Kidney epithelial cell (primary cell): ENCODE measurements at places on chromosomes 4 and X. TPM values are rescaled to one million over a fixed set of nuclear protein-coding genes. Genes with fewer than 3 reads are reported as not detected.

- no peak for DNase-seq
Observed at GRCh38 chr4:124727331-124727890, 14.9 kb upstream of the ANKRD50 start.

DNA sequence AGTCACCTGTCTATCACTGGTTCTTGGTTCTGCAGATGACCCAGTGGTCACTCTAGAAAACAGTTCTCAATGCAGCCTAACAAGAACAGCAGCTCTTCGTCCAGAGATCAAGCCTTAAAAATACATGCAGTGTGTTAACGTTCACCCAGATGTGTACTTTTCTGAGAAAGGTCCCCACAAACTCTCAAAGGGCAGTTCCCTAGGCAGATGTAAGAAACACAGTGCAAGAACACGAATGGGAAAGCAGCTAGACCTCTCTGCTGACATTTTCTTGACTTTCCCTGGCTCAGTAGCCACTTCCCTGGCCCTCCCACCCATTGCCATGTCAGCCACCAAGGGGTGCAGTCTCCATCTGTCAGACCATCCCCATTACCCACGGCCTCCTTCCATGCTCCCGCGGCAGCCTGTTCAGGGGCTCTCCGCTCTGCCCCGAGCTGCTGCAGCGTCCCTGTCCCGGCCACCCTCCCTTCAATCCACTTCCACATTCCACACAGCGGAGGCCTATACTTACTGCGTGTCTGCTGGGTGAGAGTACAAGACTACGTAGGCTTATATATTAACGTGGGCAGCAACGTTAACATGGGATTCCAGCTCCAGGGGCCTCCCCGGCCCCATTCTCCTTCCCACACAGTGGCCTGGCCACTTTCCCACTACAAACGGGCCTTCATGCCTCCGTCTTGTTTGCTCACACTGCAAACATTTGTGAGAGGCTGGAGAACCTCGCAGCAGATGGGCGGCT, 34.3 kb downstream of the IRF2 start:
- DNase-seq, result no peak

SORCS2 gene
- total RNA-seq, result 1.4 and 8.1 TPM in 2 replicates

- no peak for DNase-seq
Observed at GRCh38 chr4:169251291-169252235, 19.2 kb downstream of the SH3RF1 start.

ALB gene
- total RNA-seq, result not detected in 2 replicates

DNA sequence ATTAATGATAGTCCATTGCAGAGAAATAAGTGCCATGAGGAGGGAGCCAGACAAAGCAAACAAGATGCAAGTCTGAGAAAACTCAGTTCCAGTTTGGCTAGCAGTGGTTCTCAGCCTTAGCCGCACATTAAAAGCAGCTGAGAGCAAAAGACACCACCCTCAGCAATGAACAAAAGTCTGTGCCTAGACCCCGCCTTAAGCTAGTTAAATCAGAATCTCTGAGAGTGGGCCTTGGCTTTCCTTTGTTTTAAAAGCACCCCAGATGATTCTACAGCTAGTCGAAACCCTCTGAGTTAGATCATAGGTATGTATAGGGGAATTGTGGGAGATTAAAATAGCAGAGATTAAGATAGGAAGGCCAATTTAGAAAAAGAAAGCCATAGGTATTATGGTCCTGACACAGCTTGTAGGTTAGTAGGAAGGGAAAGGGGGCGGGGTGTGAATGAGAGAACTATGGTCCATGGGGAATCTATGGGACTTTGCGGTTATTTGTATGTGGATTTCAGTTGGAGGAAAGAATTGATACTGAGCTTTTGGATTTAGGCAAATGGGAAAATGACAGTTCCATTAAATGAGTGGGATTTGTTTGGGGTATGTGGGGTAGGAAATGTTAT, 12.0 kb downstream of the SPRY1 start:
- no peak for DNase-seq

GRCh38 chr4:60683357-60683756, 516.8 kb upstream of the ADGRL3 start:
- peak; percentile 9 for DNase-seq

DNA sequence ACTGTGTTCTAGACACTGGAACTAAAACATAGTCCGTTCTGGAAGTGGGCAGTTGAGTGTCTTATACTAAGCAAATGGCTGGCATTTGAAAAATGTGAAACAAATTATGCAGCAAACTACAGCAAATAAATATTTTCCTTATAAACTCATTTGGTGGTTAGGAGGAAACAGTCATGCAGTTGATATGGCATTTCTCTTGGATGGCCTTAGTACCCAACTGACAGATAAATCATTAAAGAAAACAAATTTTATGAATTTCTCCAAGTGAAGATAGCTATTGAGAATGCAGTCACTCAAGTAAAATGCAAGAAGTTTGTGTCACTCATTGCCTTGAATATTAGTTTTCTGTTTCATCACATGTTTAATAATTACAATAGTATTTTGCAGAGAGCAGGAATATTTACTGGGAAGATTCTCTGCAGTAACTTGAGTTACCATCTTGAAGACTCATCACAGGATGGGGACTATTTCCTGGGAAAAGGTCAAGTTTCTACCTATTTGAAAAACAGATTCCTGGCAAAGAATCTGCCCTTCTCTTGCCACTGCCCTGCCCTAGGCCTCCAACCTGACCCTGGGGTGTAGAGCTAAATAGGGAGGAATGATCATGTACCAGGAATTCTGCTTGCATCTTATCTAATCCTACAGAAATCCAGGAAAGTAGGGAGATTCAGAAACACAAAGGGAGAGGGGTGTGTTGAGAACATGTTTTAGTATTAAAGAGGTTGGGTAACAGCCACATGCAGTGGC, 105.9 kb downstream of the SH3RF1 start:
- DNase-seq, result no peak

DNA sequence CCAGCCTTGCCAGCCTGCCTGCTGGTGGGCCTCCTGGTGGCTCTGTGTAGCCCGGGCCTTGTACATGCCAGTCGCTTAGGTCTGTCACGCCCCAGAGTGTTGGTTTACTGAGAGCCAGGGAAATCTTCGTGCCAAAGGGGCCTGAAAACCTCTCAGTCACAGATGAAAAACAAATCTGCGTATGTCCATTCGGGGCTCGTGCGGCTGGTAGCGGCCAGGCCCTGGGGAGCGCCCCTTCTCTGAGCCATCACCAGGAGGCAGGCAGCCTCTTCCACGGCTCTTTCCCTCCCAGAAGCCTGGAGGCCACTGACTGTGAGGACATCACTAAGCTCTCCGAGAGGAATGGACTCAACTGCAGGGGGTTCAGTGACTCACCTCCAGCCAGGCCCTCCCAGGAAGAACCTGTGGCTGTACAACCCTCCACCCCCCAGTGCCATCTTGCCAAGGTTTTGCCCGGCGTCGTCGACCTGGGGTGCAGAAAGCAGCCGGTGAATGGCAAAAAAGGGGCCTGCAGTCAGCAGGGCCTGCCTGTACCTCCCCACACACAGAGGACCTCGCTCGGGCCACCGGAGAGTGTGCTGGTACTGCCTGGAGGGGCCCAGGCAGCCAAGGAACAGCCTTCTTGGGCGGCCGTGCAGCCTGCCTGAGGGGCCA, 162.2 kb downstream of the BCOR start:
- no peak for DNase-seq

- DNase-seq, result no peak
Observed at GRCh38 chrX:97306771-97307470, 423.2 kb downstream of the RPA4 start.

DNA sequence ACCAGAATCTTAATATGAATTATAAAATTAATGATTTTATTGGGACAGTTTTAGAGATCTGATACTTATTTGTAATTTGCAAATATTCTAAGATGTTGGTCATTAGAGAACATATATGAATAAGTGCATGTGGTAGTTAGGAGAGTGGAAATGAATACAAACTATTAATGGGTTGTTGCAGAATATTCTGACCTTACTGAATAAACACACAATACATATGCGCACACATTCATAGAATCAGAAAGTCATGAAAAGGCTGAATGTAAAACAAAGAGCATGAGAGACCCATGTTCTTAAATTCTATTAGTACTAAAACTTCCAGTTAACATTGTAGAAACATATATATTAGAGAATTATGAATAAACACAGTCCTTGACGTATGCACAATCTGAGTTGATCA, 301.7 kb upstream of the TRAM1L1 start:
- DNase-seq, result no peak

GRCh38 chr4:102326951-102327350, 18.3 kb downstream of the SLC39A8 start:
- no peak for DNase-seq

CLGN gene
- 10.0 and 12.1 TPM in 2 replicates for total RNA-seq

GRCh38 chr4:121654738-121655137, 42.0 kb downstream of the ANXA5 start:
- no peak for DNase-seq

NALF2 gene
- 3.6 and 4.6 TPM in 2 replicates for total RNA-seq

- DNase-seq, result no peak
Observed at GRCh38 chrX:2500091-2500802, 529 bp downstream of the DHRSX start.

STPG2 gene
- 0.07 TPM in 1 of 2 replicates, not detected in the other for total RNA-seq

DNA sequence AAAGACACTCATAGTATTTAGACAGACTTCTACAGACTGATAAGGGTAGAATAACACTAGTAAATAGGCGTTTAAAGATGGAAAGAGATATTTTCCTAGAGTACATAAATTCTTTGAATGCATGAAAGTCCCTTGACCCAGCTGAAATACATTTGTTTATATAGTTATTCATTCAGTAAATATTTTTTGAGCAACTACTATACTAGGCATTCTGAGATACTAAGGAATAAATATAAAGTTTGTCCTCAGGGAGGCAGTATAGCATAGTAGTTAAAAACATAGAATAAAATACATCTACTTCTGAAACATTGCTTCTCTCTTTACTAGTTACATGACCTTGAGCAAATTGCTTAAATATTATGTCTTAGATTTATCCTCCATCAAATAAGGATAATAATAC, 27.4 kb downstream of the HMGN5 start:
- no peak for DNase-seq

DNA sequence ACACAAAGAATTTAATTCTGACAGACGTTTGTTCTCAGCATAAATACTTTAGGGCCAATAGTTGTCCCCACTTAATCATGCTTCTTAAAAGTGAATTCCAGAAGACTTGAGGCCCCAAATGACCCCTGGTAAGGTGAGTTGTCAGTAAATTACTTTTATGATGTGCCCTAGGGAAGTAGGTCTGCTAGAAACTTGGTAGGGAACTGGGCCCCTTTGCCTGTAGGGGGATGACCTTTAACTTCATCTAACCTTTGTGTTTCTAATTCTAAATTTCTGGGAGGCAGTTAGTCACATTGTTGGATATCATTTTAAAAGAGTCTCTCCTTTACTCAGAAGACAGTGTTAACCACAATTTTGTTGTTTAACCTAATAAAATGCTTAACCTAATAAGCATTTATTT, 28.8 kb downstream of the HHIP start:
- DNase-seq, result no peak

- DNase-seq, result no peak
Observed at GRCh38 chr4:16225863-16226815, at the start of gene TAPT1. TSS of gene TAPT1 (minus strand) at chr4:16226471. CDS start at chr4:16226457, 14 bp downstream.

NUP62CL gene
- total RNA-seq, result 1.6 and 1.8 TPM in 2 replicates

GRCh38 chr4:125267630-125268029, 47.1 kb upstream of the FAT4 start:
- DNase-seq, result no peak
